ENCODE measurements at places on chromosomes 5 and 9.
A peak's percentile ranks its signal among the peaks of the same experiment; 100 is the strongest.

DNA sequence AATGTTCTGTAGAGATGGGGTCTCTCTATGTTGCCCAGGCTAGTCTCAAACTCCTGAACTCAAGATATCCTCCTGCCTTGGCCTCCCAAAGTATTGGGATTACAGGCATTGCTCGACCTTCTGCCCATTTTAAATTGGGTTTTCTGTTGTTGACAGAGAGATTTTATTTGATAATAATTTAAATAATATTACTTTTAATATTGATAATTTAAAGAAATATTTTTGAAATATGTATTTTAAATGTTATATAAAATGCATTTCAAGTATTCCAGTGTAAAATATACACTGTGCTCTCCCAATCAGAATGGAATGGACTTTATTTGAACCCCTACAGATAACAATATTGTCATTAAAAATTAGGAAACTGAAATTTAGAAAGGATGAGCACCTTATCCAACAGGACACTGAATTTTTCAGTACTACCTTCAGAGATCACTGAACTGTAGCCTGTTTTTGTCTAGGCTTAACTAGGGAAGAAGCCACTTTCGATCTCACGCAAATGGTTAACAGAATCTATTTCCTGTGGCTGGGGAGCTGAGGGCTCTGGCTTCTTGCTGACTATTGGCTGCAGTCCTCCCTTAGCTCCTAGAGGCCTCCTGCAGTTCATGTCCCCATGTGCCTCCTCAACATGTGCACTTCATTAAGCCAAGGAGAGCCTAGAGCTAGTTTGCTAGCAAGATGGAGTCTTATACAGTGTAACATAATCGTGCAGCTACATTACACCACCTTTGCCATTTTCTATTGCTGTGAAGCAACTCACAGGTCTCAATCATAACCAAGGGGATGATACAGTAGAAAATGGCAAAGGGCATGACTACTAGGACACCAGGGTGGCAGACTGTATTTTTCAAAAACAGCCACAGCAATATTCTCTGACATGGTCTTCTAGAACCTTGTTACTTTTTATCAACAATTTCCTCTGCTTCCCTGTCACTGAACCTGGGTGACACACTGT, 150.0 kb downstream of the CDC42SE2 start:
- DNase-seq, result no peak

GRCh38 chr9:78746010-78746409, 449.1 kb downstream of the PSAT1 start:
- peak; percentile 69 for DNase-seq

DNA sequence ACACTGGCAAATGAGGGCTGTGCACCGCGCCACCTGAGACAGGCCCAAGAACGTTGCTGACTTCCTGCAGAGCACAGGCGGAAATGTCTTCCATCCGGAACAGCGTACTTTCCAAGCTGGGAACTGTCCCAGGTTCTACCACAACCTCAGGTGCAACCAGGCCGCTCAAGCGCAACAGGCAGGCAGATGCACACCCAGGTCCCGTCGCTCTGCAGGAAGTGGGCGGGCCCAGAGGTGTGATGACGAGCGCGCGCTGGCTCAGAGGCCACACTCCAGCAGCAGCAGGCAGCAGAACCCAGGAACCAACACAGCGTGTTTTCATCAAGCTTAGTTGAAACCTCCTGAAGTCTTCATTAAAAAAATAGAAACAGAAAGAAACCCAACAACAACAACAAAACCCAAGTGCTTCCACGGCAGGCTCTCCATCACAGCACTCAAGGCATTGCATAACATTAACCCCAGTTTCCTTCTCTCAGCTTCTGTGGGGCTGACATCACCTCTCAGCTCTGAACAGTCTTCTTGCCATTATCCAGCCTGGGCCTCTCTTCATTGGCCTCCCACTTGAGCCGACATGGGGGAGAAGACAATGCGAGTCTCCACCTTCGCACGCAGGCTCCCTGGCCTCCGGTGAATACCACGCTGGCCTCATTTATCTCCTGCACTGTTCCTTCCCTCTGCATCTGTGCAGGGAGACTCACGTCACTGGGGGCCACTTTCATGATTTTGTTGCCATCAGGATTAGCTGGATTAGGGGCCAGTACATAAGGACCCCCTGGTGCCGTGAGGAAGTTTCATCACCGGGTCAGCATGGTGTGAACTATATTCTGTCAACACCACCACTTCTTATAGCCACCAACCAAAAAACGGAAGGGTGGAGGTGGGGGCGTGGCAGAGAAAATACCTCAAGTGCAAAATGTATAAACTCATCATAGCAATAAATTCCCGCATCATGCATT, 22.1 kb downstream of the PTCH1 start:
- DNase-seq, result peak; percentile 91

- no peak for DNase-seq
Measured at GRCh38 chr5:1515311-1515920, 8.3 kb downstream of the LPCAT1 start.

DNA sequence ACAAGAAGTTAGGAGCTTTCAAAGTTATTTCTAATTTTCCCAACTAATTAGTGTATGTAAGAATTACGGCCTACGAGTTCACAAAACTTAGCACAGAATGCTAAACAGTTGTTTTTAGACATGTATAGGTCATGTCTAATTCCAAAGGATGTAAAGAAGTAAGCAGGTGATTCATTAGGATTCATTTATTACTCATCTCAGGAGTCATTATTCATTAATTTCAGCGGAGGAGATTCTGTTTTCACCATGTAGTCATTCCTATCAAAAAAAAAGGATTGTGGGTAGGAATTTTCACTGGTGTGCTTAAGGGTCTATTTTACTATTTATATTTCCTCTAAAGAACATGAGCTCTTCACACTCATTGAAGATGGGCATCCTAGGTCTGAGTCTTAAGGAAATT, 532.2 kb downstream of the ACTL7B start:
- DNase-seq, result no peak

GRCh38 chr5:159965031-159965837, 43.7 kb upstream of the TTC1 start:
- DNase-seq, result peak; percentile 4

- no peak for DNase-seq
Measured at GRCh38 chr5:1743061-1743768, 56.4 kb downstream of the MRPL36 start.

- DNase-seq, result no peak
Measured at GRCh38 chr5:67954351-67954750, 261.2 kb upstream of the PIK3R1 start.

- DNase-seq, result no peak
Measured at GRCh38 chr5:176337913-176338312, 23.7 kb downstream of the KIAA1191 start.

DNA sequence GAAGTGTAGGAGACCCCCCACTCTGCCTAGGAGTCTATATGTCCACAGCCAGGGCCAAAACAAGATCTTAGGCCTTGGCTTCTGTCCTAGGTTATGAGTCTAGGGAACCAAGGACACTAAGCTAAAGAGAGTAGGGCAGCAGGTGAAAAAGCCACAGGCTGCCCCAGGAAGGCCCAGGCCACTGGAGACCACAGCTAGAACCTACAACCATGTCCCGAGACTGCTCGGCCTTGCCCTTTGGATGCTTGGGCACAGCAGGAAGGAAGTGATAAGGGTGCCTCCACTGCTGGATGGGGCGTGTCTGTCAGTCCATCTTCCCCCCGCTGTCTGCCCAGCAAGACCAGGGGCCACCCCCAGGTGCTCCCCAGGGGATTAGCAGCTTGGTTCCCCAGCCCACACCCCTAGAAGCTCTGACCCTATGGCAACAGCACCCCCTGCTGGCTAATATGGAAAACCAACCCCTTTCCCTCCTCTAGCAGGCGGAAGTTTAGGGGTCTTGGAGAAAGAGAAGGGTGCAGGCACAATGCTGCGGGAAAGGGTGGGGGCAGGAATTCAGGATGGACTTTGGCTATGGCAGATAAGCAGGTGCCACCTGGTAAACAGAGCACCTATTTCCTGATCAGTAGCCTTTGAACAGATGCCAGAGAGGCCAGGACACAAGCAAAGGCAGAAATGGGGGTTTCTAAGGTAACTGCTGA, 10.5 kb upstream of the IRF1 start:
- DNase-seq, result peak; percentile 26

DNA sequence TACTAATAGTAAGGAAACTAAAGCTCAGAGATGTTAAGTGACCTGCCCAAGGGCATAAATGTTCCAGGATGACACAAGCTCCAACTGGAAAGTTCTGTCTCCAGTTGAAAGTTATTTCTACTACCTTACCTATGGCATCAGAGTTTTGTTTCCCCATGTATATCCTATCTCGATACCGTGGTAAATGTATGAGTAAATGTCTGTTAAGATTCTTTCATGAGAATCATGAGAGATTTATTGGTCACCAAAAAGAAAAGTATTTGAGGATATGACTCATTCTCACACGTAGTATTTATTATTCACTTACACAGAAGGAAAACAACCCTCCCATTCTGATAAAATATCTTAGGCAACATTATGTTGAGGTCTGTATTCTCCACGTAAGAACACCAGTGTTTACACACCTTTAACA, 11.1 kb upstream of the SHOC1 start:
- DNase-seq, result no peak

DNA sequence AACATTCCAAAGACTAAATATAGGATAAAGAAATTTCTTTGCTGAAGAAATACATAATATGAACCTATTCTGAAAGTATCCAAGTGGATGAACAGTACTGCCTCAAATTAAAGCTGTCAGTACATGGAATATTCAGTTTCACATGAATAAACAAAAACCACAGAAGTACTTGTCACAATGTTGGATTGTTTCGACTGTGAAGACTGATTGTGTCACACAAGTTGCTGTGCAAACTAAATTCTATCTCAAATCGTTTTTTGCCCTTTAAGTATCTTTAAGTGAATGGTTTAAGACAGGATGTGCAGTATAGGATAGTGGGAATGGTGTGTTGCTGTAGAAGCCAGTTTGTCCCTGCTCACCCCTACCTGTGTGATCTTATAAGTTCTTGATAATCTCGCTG, 137.4 kb upstream of the OTULINL start:
- no peak for DNase-seq

DNA sequence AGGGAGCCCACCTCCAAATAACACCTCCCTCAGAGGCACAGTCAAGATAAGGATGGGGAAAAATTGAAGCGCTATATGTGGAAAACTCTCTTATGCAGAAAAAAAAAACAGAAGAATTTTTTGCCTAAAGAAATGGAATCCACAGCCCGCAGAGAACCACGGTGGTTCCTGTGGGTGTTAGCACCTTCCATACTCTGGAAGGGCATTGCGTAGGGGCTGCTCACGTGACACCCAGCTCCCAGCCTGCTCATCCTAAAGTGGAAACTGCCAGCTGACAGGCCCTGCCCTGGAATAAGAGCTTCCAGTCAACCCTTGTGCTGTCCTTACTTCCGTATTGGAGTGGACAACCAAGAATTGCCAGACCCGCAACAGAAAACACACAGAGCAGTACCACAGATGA, 142.5 kb downstream of the FSTL4 start:
- DNase-seq, result no peak

- DNase-seq, result no peak
Measured at GRCh38 chr5:93184041-93184440, 397.0 kb downstream of the NR2F1-AS1 start.

- peak; percentile 37 for DNase-seq
Measured at GRCh38 chr5:1294835-1295649, at the start of gene TERT. TERT (minus strand) TSS chr5:1295068; CDS start chr5:1294989, 79 bp downstream.

GRCh38 chr5:173721601-173722232, 105.3 kb upstream of the BOD1 start:
- no peak for DNase-seq

DNA sequence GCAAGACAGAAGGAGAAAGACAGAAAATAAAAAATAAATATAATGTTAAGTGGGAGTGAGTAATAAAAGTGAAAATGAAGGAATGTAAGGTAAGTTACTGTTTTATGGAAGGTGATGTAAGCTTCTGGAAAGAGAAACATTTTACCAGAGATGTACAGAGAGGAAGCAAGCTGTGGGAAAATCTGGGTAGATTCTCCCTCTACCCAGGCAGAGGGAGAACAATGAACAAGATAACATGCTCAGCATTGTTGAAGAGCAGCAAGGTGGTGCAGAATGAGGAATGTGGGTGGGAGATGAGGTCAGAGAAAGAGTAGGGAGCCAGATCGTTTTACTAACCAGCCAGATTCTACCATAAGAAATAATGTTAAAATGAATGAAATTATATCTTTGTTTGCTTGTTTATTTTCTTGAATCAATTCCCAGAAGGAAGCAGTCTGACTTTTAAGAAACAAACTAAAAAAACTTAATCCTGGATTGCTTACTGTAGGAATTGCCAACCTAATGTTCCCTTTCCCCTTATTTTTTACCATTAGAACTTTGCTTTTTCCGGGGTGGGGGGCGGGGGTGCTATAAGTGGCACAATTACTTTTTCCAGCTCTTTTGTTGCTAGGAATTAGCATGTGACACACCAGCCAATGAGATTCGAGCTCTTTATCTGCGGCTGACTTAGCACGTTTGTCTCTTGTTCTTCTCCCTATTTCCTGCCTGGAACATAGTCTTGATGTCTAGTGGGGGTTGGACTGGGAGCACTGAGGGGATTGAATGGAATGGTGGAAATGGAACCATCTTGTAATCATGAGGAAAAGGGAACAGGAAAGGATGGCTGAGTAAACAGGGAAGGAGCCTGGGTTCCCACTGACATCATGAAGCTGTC, 356.7 kb downstream of the TMEM167A start:
- no peak for DNase-seq
